GM18507 (cell line): ENCODE measurements at places on chromosomes 6 and 20.

- DNase-seq: no peak
Observed at GRCh38 chr6:53279293-53279692, 69.5 kb downstream of the ELOVL5 start.

DNA sequence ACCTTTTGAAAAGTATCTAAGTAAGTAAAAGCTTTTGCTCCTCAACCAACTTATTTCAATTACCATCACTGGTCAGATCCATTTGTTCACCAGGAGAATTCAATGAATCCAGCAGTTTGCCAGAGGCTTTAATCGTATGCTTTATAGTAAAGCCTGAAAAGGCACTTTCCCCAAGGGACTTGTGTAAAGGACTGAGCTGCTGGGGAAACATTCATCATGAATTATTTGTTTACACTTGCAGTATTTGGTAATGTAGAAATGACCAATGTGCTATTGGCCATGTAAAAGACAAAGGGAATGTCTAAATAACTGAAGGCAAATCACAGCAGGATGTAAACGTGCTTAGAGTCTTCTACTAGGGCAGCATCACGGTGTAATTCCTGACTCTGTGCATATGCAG lies 471.4 kb downstream of the ADGRB3 start:
- DNase-seq: no peak

DNA sequence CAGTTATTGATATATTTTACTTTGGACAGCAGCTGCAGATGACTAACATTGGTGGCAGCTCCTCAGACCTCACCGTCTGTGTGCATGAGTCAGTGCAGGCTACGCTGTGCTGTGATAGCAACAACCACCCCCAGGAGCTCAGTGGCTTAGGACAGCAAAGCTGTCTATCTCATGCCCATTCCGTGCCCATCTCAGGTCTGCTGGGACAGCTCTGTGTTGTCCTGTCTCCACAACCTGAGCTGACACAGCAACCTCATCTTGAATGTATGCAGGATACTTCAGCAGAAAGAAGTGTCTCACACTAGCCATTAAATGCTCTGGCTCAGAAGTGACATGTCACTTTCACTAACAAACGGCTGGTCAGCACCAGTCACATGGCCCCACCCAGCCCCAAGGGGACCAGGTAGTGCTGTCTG lies 47.7 kb downstream of the BANF2 start:
- no peak for DNase-seq

DNA sequence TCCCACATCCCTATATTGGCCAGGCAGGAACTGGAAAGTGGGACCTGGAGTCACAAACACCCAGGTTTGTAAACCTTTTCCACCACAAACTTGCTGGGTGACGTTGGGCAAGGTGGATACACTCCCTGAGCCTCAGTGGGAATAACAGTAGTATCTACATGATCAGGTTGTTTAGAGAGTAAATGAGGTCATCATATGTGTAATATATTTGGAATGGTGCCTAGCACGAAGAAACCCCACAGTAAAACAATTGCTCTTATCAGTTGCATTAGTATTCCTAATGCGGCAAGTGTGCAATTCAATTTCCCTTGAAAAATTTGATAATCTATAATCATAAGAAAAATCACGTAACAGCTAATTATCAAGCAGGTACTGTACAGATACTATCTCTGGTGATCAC lies 51.9 kb downstream of the HIVEP2 start:
- no peak for DNase-seq

DNA sequence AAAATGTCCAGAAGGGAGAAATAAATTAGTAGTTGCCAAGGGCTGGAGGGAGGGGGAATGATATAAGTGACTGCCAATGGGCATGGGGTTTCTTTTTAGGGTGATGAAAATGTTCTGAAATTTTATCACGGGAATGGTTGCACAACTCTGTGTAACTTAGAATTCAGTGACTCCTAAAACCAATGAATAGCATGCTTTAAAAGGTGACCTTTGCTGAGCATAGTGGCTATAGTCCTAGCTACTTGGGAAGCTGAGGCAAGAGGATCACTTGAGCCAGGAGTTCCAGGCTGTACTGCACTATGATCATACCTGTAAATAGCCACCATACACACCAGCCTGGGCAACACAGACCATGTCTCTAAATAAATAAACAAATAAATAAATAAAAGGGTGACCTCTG lies 109.0 kb downstream of the ATG5 start:
- DNase-seq: no peak

- no peak for DNase-seq
Observed at GRCh38 chr6:43211955-43212354, 17.3 kb downstream of the DNPH1 start.

GRCh38 chr6:32945108-32945760 lies 4.4 kb upstream of the HLA-DMB start:
- DNase-seq: no peak

DNA sequence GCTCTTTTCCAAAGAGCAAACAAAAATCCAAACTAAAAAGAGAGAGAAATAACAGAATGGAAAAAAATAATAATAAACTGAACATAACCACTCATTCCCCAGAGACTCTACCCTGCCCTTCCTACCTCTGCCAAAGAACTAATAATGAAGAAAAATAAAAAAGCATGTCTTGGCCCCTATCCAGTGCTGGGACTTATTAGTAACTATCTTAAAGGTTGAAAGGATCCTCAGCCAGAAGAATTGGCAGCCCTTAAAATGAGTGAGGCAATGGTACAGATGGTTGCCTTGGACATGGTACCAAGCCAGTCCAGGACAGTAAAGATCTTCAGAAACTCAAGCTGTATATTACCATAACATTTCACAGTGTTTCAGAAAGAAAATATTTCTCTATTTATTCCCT lies 279.3 kb downstream of the HACE1 start:
- DNase-seq: no peak

DNA sequence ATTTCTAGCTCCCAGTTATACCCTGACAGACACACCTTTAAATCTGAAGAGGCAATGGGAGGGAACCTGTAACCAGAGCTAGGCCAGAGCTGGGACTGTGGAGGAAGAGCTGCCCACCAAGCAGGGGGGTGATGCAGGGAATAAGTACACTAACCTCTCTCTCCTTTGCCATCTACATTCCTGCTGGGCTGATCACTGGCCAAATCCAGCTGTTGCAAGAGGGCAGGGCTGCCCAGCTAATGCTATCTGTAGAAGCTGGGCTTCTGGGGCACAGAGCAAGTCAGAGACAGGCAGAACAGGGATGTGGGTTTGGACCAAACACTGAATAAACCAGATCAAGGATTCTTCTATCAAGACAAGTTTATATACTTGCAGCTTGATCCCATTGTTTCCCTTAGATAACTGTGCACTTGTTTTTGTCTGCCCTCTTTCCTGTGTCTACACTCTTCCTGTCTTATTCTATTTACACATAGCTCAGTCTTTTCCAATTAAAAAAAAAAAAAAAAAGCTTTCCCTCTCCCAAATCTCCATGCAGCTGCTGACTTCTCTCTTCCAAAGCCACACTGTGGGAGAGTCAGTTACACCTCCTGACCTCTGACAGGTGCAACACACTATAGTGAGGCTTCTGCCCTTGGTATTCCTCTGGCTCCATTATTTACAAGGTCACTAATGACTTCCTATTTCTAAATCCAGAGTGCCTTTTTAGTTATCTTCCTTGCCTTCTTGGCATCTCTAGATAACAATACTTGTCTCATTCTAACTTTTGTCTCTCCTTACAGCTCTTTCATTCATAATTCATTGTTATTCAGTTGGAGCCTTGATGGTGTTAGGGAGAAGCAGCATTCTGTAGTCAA lies 43.7 kb downstream of the TRIM38 start:
- no peak for DNase-seq

GRCh38 chr20:53910351-53911002 lies 159.9 kb downstream of the BCAS1 start:
- no peak for DNase-seq

GRCh38 chr6:33197431-33198048 lies 2.9 kb downstream of the RXRB start:
- no peak for DNase-seq

DNA sequence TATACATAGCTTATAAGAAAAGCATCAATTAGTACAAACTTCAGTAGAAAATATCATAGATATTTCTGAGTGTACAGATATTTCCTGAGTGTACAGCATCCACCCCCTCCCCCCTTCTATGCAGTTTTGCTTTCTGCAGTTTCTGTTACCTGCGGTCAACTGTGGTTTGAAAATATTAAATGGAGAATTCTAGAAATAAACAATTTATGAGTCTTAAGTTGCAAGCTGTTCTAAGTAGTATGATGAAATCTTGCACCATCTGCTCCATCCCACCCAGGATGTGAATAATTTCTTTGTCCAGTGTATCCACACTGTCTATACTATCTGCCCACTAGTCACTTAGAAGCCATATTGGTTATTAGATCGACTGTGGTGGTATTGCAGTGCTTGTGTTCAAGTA lies 15.8 kb upstream of the GPR63 start:
- no peak for DNase-seq

DNA sequence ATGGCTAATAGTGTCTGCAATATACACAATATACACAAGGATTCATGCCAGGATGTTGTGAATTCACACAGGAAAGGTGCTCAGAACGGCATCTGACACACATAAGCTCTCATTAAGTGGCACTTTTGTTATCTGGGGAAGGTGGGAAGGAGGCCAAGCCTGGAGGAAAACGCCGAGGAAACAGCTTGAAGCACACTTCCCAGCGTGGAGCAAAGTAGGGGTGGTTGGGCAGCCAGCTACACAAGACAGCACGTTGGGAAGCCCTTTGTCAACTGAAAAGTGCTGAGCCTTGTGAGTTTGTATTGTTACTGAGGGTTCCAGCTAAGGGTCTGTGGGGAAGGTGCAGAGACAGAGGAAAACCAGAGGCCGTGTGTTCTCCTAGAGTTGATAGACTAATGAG lies 181.0 kb downstream of the ZMYND8 start:
- DNase-seq: no peak

DNA sequence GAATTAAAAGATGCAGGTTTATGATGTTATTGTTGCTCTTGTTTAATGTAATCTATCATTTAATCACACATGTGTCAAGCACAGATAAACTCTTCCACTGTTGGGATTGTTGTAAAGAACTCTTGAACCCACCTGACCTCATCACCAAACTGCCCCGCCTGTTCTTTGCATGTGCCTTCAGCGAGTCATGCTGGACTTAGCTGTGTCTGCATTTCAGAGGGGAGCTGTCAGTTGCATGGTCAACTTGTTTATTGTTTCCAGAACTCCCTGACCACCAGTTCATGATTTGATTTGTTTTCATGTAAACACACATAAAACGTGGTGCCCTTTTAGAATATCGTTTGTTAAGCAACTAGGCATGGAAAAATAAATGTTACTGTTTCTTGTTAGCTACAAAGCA lies 93.6 kb downstream of the KHDC1L start:
- no peak for DNase-seq

GRCh38 chr6:20447581-20448132 lies 46.0 kb downstream of the E2F3 start:
- DNase-seq: no peak

DNA sequence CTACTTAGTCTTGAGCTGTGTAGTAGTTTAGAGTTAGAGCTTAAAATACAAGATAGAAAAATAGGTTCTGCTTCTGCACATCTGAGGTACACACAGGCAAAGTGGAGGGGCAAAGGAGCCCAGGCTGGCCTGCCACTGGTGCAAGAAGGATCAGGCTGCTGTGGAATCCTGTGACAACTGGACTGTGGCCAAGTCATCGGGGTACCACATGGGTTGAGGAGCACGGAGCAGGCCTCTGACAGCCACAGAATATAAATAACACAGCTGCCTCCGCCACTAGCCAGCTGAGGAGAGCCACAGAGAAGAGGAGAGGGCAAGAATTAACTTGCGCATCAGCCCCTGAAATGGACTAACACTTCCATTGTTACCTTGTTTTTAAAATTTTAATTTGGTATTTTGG lies 206.0 kb upstream of the MARCKS start:
- no peak for DNase-seq

DNA sequence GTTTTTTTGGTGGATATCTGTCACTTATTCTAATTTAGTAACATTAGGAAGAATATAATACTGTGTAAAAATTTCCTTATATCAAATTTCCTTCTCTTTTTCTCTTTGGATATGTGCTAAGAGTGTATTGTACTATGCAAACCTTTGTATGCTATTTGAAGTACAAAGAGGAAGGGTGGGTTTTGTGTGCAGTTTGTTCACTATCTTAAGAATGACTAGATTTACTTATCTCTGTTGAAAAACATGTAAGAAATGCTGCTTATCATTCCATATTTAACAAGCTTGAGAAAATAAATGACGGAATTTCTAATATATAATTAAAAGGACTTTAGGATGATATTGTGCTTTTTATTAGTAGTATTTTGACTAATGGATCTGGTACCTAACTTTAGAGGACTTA lies 13.1 kb downstream of the CD2AP start:
- DNase-seq: no peak

GRCh38 chr20:23314699-23315098 lies 35.9 kb upstream of the NXT1 start:
- DNase-seq: no peak

DNA sequence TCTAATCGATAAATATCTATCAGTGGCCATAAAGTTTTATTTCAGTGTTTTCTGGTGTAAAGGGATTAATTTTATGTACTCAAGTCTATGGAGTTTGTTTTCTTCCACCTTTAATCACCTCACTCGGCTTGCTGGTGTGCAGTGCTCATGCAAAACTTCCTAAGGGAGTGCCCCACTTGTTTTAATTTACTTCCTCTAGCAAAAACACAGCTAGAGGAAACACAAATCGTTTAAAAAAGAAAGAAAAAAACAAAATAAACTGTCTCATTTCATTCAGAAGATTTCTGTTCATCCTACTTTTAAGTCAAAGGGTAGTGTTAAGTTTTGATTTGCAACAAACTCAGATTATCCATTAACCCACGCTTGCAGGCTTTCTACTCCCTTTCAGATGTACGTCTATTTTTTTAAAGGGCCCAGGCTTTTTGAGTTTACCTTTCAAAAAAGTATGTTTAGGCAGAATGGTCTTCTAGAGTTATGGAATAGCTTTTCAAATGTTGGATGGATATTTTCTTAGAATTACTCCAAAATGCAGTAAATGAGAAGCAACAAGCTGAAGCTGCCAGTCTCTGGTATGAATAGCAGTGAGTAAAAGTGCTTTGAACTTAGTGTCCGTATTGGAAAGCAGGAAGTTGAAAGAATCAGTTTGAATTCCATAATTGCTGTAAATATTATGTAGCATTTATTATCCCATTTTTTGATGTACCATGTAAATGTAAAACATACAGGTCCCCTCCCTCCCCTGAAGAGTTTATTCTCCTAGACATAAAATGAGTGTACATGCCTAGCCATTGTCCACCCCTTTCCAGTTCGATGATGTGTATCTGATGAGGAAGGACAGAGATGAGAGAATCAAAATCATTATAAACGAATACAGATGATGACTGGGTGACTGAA lies 113.3 kb downstream of the SLC16A10 start:
- DNase-seq: no peak

- no peak for DNase-seq
Observed at GRCh38 chr20:41395667-41396664, 29.3 kb upstream of the EMILIN3 start.

GRCh38 chr20:56353356-56353755 lies 5.4 kb upstream of the FAM210B start:
- DNase-seq: no peak
